Articular chondrocyte of knee joint (primary cell): ENCODE measurements at places on chromosomes 6 and 20. TPM values are rescaled to one million over a fixed set of nuclear protein-coding genes. Genes with fewer than 3 reads are reported as not detected.

Gene RHAG
- total RNA-seq: not detected in 2 replicates

Gene SCUBE3
- 3.4 and 17.0 TPM in 2 replicates for total RNA-seq

Gene XKR7
- not detected in 2 replicates for total RNA-seq

Gene PTPN1
- total RNA-seq: 24.3 and 24.6 TPM in 2 replicates

Gene MUCL3
- total RNA-seq: not detected in 2 replicates

Gene SFTA2
- total RNA-seq: not detected in 2 replicates

Gene MAS1
- total RNA-seq: not detected in 2 replicates

Gene MRAP2
- total RNA-seq: 27.2 and 36.6 TPM in 2 replicates

Gene MRPS26
- 15.8 and 24.3 TPM in 2 replicates for total RNA-seq

Gene EPPIN
- total RNA-seq: not detected in 2 replicates

Gene BIRC7
- total RNA-seq: not detected in 2 replicates

Gene DUSP15
- 1.5 and 1.6 TPM in 2 replicates for total RNA-seq

Gene BFSP1
- total RNA-seq: 1.3 and 2.8 TPM in 2 replicates

Gene FOXQ1
- total RNA-seq: 14.2 and 25.5 TPM in 2 replicates

Gene SLC52A3
- not detected in 2 replicates for total RNA-seq

Gene ASIP
- total RNA-seq: 0.22 TPM in 1 of 2 replicates, not detected in the other

Gene ABHD16B
- not detected in 2 replicates for total RNA-seq

Gene NTSR1
- not detected in 2 replicates for total RNA-seq

Gene UNC93A
- total RNA-seq: not detected in 2 replicates

Gene ADAM33
- total RNA-seq: 2.2 and 3.8 TPM in 2 replicates

Gene ZNF831
- total RNA-seq: not detected in 2 replicates

Gene POPDC3
- 71.8 and 73.3 TPM in 2 replicates for total RNA-seq

Gene CTCFL
- not detected in 2 replicates for total RNA-seq

Gene LPIN3
- total RNA-seq: 11.0 and 11.5 TPM in 2 replicates

Gene NT5E
- 499 and 602 TPM in 2 replicates for total RNA-seq

Gene SUMO4
- 3.5 and 4.5 TPM in 2 replicates for total RNA-seq

Gene PAK5
- total RNA-seq: not detected in 2 replicates

Gene SLC22A1
- 0.52 and 1.1 TPM in 2 replicates for total RNA-seq

Gene ZFP57
- total RNA-seq: not detected in 2 replicates

Gene OVOL2
- not detected in 2 replicates for total RNA-seq

Gene COL9A1
- under 0.01 TPM in 2 replicates for total RNA-seq

Gene PCSK2
- total RNA-seq: 0.13 TPM in 1 of 2 replicates, not detected in the other

Gene NNAT
- 0.13 and 0.32 TPM in 2 replicates for total RNA-seq

Gene OR2B6
- not detected in 2 replicates for total RNA-seq

Gene FAM162B
- total RNA-seq: not detected in 2 replicates

Gene DNAH8
- under 0.01 TPM in 2 replicates for total RNA-seq

Gene SLC17A9
- total RNA-seq: 6.7 and 6.9 TPM in 2 replicates

Gene C6orf132
- total RNA-seq: 3.2 and 3.8 TPM in 2 replicates

Gene BNIP5
- total RNA-seq: not detected in 2 replicates

Gene ATAT1
- 4.6 and 6.3 TPM in 2 replicates for total RNA-seq

Gene TBXT
- total RNA-seq: not detected in 2 replicates

Gene C4A
- 4.0 and 8.2 TPM in 2 replicates for total RNA-seq

Gene MYLK4
- 0.78 and 0.97 TPM in 2 replicates for total RNA-seq

Gene BPIFB1
- total RNA-seq: not detected in 2 replicates

Gene TAPBP
- total RNA-seq: 81.8 and 85.3 TPM in 2 replicates

Gene PNLDC1
- total RNA-seq: 0.26 and 0.65 TPM in 2 replicates

Gene OPRL1
- 0.52 and 0.86 TPM in 2 replicates for total RNA-seq
